ENCODE measurements at places on chromosomes 3 and 15.

DNA sequence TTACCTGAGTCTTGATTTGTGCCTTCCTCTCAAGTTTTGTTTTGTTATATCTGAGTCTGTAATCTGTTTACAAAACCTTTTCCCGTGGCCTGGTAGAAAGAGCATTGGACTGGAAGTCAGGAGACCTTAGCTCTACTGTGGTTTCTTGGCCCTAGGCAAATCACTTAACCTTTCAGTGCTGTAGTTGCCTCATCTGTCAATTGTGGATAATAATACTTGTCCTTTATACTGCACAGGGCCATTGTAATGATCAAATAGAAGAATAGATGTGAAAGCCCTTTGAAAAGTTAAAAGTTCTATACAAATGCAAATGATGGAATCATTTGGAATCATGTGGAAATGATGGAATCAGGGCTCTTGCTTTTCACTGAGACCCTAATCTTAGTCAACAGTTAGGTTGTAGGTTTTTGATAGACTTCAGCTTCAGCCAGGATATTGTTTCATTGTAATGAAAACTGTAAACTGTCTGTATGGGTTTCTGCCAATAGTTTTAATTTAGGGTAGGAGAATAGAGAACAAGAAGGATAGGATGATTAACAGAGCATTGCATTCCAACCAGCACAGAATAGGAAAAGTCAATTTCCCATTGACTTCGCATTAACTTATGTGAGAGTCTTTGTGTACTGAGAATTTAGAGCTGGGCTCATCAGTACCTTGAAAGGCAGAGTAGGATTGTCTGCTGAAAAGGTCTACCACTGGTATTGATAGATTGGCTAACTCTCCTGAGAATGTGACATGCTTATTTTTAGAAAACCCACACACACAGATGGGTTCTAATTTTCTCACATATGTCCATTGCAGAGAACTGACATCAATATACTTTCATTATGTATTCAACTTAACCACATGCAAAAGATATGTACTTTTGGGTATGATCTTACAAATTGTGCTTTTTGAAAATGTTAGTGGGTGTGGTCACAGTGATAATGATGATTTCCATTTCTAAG lies 21.8 kb downstream of the MAP2K5 start:
- no peak for DNase-seq

DNA sequence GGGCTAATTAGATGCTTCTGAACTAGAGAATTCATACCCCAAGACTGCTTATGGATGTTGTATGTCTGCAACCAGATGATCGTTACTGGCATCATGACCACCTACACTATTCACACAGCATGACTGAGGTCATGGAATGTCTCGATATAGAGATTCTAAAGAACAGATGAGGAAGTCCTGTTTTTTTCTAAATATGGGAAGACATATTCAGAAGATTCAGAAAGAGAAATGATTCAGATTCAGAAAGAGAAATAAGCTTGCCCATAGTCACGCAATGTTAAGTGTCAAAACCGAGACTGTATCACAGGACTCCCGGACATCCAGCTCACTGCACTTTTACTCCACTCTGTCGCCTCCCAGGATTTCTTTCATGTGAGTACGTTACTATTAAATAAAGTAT lies 136.2 kb downstream of the TPRG1 start:
- no peak for DNase-seq

GRCh38 chr3:37825744-37826400 lies 35.8 kb upstream of the CTDSPL start:
- no peak for DNase-seq

GRCh38 chr3:71724584-71725270 lies 475 bp downstream of the EIF4E3 start:
- no peak for DNase-seq

Data from M059J (cell line).